Effector CD8-positive, alpha-beta T cell (primary cell): ENCODE measurements at places on chromosomes 2 and 18.
A peak's percentile ranks its signal among the peaks of the same experiment; 100 is the strongest.

DNA sequence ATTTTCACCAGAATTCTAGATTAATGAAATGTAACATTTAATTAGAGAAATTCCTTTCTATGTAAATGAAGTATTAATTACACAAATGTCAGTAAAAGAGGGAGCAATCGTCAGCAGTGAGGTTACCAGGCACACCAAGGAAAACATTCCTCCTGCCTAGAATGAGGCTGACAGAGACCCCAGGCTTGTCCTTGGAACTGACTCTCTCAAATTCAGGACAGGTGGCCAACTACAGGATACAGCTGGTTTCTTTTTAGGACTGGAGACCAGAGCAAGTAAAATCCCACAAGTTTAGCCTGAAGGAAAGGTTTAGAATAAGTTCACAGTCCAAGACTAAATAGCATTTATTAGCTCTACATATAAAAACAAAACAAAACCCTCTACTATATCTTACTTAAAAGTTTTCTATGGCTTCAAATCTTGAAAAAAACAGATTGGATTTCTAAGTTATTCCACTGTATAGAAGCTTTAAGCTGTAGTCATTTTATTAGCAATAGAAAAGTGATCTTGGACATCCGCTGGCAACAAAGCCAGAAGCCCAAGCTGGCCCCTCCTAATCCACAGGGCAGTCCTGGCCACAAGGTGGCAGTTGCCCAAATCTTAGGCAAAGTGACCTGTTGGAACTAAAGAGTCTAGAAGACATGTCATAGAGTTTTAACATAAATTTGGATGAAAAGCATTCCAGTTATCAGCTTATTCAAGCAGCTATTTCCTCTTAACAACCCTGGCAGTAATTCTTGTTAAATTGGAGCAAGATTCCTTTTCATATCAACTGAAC is 81.0 kb downstream of the SP3 start:
- DNase-seq = no peak

DNA sequence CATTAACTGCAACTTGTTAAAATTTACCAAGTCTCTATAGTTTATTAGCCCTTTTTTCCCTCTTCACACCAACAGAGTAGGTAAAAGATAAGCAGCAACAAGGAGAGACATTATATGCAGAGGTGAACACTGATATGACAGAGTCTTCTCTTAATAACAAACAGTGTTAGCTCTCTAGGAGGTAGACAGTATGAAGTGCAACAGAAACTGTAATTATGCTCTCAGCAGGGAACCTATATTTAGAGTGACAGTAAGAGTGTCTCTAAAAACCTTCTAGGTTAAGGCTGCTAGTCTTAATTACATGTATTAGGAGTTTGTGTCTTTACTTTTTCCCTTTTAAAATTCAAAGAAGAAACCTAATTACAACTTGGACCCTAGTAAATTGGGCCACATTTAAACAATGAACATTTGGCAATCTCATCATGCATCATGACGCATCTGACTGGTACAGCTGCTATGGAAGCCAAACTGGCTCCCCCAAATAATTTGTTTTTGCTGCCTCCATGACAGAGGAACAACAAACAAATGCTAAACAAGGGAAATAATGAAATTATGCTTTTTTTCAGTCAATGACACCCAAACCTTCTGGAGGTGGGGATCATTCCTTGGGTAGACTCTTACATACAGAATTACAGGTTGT is 69.9 kb upstream of the MMADHC start:
- DNase-seq = no peak

DNA sequence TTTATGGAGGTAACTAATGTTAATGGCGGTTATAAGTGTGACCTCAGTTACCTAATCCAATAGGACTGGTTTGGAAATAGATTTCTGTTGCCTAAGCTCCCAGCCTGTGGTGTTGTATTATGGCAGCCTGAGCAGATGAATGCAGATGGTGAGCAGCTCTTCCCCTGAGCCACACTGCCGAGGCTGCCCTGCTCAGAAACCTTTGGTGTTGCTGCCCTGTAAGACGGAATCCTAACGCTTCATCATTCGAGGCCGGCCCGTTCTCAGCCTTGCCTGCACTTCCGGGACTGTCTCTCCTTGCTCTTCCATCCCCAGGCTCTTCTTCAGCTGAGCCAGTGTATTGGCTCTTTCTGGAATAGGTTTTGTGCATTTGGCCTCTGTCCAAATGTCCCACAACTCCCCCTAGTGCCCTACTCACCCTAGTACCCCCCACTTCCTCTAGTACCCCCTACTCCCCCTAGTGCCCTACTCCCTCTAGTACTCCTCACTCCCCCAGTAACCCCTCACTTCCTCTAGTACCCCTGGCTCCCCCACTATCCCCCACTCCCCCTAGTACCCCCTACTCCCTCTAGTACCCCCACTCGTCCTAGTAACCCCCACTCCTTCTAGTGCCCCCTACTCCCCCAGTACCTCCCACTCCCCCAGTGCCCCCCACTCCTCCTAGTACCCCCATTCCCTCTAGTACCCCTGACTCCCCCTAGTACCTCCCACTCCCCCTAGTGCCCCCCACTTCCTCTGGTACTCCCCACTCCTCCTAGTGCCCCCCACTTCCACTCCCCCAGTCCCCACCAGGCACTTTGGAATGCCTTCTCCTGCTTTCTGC is 106.0 kb upstream of the TAF1B start:
- no peak for DNase-seq

GRCh38 chr18:55466789-55467188 is 121.2 kb downstream of the TCF4 start:
- DNase-seq = no peak

DNA sequence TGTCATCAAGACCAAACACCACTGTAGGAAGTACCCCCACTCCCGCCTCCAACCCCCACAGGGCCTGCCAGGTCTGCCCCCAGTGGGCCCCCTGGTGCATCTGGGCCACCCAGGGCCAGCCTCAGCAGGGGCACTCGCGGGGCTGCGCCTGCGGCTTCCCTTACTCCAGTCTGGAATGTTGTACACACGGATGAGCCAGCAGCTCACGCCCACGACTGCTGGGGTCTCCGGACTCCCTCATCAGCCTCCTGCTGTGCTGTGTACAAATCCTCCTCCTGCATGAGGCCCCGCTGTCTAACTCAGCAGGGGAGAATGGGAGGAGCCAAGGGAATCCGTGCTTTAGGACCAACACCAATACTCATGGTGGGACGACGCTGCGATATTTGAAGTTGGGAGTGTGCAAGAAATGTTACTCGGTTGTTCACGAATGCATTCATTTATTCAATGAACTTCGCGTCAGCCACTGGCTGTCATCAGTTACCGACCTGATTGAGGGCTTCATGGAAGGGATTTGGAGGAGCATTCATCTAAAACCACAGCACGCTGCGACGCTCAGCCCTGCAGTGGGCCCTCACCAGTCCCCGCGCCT is 654 bp upstream of the ASB1 start:
- peak; percentile 28 for DNase-seq

DNA sequence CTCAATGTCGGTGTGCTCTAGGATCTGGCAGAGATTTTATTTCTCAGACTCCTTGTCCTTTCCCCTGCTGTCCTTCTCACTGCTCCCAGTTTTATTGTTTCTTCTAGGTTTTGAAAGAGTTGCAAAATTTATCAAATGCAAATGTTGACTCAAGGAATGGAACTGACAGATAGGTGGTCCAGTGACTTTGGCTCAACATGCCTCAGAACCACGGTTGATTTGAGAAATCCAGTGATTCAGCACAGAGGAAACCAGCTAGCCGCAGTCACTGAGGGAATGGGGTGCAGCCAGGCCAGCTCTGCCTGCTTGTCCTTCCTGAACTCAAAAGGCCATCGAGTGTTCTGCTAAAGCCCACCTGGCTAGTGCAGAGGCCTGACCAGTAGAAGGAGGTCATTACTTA is 125.7 kb upstream of the LYPD6 start:
- no peak for DNase-seq

DNA sequence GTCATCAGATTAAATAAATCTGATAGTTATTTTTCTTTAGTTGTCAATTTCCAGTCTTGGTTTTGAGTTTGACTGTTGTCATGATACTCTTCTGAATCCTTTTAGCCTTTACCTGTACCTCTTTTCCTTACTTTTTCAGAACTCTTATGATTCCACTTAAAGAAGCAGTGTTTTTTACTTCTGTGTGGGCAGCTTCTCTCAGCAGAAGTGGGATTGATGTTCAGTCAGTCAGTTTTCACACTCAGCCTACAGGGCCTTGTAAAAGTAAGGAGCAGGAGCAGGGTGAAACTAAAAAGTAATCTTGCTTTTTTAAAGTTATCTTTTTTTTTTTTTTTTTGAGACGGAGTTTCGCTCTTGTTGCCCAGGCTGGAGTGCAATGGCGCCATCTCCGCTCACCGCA is 75.1 kb downstream of the HAUS1 start:
- DNase-seq = no peak

DNA sequence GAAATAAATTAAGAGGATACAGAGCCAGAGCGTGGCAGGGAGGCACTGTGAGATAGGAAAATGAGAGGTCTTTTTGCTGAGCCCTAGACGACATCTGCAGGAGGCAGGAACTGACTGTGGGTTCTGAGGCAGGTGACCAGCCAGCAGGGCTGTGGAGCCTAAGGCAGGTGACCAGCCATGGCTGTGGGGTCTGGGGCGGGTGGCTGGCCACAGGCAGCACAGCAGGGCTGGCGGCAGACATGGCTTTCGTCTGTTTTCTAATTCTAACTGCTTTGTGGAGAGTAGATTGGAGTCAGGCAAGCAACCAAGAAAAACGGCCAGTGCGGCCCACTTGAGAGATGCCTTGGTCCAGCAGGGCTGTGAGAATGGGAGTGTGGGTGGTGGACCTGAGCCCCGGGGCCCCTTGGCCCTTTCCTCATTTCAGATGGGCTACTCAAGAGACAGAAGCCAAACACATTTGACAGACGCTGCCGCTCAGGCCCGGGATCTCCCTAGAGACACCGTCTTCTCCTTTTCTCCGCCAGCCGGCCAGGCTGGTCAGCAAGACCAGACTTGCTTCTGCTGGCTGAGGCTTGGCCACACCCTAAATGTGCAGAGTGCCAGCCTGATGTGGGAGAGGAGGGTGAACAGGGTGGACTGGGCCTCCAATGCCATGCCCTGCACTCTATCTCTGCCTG is 19.7 kb upstream of the GNAL start:
- DNase-seq = no peak

DNA sequence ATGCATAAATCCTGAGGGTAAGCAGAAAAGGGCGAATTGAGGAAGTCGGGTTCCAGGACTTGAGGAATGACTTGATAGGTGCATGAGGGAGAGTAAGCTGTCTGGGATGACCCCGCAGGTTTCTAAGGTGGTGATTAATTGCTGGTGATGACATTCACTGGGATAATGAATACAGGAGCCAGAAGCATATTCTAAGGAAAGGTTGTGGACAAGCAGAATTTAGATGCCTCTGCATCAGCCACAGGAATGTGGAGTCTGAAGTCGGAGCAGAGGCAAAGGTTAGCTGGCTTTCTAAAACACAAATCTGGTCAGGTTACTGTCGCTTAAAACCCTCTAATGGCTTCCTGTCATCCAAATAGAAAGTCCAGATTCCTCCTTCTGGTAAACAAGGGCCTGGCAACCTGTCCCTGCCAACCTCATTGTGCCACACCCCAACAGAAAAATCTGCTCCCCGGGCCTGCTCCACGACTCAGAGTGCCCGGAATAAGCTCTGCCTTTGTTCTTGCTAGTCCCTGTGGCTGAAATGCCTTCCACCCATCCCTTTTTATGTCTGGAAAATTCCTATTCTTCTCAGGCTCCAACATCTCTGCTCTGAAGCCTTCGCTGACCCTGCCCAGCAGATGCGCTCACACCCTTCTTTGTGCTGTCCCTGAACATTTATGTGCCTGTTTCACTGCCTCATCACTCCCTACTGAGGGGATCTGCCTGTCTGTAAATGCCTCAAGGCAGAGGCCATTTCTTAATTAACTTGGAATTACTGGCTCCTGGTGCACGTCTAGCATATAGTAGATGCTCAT is 11.3 kb upstream of the TMEM214 start:
- no peak for DNase-seq

DNA sequence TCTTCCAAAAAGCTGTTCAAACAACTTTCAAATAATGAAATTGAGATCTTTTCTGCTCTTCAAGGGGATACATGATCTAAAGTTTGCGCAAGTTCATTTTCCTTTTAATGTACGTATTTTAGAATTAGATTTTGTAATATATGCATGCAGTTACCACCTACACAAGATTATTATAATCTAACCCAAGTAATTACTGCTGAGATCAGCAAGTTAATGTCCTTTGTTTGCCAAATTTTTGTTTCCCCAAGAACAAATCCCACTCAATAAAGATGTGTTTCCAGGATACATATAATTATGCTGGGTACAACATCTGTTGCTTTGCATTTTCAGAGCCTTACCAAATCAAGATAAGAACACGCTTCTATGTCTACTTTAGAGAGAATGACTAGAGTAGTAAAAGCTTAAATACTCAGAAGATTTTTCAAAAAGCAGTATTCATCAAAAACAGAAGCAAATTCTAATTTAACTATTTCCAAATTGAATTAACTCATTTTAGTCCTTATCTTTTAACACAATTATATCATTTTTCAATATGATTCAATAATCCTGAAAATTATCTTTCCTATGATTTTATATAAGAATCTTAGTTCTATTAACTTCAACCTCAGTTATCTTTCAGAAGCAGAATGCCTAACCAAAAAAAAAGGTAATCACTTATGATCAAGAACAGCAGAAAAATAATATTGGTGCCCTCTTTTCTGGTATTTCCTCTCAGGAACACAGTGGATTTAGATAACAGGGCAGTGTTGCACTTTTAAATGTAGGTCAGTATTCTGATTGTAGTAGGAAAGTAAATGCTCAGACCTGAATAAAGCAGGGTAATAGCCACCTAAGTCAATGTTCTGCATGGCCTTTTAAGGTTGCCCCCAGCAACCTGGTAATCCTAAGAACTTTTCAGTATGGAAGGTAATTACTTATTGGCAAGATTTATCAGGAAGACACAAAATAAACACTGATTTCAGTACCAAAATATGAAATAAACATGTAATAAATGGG is 28.0 kb downstream of the CERKL start:
- DNase-seq = no peak

DNA sequence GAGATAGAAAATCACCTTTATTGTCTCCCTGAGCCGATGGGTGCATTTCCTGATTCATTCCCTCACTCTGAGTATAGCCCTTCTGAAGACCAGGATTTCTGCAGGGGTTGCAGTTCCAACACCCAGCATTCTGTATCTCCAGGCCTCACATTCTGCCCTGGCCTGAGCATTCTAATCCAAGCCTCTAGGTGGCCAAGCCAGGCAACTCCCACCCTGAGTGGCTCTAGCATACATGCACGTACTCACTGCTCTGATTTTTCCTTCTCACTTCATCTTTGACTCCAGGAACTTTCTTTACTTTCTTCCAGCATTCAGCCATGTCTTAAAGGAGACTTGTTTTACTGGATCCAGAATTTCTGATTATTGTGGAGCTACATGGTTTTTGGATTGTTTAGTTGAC is 100.7 kb upstream of the STK39 start:
- DNase-seq = no peak

DNA sequence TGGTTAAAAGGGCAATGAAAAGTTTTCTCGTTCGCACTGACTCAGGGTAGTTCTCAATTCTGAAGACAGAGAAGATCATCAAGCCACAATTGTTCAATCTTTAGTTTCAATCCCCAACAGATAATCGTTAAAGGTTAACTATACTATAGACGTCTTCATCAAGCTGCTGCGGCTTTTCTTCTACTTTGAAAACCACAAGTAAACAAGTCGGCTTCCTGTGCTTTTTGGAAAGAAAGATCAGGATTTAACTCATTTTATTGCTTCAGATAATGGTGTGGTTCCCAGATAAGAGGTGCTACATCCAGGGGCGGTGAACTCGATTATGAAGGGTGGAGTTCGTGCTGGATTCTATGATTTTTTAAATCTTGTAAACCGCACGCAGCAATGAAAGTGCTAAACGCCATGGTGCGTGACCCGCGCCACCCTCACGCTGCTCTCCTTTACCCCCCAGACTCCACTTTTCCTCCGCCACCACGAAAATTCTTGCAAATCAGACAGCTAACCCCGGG is 545 bp upstream of the CDCA7 start:
- DNase-seq = no peak

GRCh38 chr2:163471947-163472346 is 263.9 kb downstream of the FIGN start:
- no peak for DNase-seq
